ENCODE measurements at places on chromosomes 5 and 9.

DNA sequence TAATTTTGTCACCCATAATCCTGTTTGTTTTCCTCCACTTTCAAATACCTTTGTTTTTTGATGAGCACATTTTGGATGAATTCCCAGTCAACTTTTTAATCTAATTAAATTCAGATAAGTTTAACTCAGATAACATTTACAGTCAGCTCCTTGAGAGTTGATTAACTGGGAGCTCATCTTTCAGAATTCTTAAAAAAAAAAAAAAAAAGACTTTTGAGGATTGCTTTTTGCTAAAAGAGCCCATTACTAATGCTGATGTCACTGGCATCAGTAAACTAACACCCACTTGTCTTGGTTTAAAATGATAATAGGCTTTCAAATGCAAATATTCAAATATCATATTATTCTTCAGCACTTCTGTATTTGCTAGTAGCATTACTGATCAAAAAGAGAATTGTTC lies 47.1 kb upstream of the NFIB start:
- no peak for DNase-seq

- DNase-seq, result no peak
These were observed 144.9 kb downstream of the ERCC6L2 start for GRCh38 chr9:96020300-96020791.

- DNase-seq, result no peak
These were observed 121.1 kb upstream of the ASTN2 start for GRCh38 chr9:117535973-117536372.

- DNase-seq, result peak; percentile 56
These were observed 59.5 kb downstream of the HSPA4 start for GRCh38 chr5:133111299-133111698.

GRCh38 chr9:18791074-18791473 lies 241.9 kb downstream of the SAXO1 start:
- peak; percentile 3 for DNase-seq

DNA sequence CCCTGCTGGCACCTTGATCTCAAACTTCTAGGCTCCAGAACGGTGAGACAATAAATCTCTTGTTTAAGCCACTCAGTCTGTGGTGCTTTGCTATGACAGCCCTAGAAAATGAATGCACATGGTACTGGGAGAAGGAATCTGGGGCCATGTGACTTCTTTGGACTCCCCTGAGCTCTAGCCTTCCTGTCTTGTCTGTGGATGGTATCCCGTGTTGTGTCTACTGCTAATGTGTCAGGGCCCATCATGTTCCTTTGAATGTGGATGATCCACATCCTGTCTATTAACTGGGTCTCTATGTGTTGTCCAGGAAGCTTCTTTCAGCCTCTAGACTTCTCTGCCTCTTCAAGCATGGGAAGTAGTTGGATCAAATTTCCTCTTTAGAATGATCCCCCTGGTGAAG lies 25.1 kb downstream of the IL7R start:
- no peak for DNase-seq

- no peak for DNase-seq
These were observed 99.6 kb upstream of the RAPGEF1 start for GRCh38 chr9:131839281-131840084.

DNA sequence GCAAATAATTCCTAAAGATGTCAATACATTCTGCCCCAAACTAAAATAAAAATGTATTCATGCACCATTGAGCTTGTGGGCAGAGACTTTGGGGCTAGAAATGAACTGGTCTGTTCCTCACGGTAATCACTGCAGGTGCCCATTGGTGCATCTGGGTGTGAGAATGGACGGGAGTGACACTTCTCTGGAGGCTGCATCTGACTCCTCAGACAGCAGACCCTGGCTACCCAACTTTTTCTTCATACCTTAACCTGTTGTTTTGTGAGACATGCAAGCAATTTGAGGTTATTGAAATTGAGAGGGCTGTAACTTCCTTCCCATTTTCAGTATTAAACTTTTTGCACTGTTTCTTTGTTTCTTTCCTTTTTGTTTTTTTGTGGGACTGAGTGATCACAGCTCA lies 333.4 kb downstream of the ICE1 start:
- no peak for DNase-seq

GRCh38 chr5:11878814-11879213 lies 25.4 kb downstream of the CTNND2 start:
- no peak for DNase-seq

DNA sequence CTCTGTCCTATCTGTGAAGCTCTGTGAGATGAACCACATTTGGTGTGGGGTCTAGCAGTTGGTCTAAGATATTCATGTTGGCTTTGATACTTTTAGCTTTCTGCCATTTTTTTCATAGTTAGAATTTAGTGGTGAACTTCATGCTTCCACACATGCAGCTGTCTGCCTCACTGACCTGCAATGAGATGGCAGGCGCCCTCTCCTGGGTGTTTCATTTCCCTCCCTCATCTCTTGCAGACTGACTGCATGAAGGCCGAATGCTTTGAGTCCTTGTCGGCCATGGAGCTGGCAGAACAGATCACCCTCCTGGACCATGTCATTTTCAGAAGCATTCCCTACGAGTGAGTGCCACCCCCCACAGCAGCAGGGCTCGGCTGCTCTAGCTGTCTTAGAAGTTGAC lies 26.1 kb upstream of the CKMT2 start:
- DNase-seq, result no peak

- DNase-seq, result no peak
These were observed 3.1 kb downstream of the GFRA3 start for GRCh38 chr5:138271281-138271680.

DNA sequence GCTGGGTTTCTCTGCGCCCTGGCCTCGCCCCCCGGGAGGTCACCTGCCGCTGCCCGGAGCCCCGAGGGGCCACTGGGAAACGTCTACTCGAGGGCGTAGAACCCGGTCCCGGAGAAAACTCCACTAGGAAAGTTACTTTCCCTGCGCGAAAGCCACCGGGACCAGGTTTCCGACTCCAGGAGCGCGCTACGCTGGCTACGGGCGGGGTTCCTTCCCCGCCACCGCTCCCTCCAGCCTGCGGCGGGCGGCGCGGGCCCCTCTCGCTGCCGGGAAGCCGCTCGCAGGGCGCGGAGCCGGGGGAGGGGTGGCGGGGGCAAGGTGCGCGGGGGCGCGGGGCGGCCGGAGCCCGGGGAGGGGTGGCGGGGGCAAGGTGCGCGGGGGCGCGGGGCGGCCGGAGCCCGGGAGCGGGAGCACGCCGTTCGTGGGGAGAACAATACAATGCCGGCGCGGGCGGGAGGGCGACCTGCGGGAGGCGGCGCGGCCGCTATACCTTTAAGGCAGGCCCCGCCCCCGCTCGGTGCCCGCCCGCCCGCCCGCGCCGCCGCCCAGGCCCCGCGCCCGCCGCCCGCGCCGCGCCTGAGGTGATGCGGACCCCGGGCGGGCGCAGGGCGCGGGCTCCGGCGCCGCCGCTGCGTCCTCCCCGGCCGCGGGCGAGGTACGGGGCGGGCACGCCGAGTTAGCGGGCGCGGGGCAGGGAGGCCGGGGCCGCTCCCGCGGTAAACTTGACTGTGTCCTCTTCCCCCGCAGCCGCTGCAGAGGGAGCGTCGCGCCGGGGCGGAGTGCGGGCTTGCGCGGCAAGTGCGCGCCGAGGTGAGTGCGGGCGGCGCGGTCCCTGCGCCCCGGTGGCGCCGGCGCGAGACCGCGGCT lies 278.1 kb downstream of the AOPEP start:
- DNase-seq, result no peak

- DNase-seq, result no peak
These were observed 658 bp downstream of the PCDHGC4 start for GRCh38 chr5:141485321-141486055.

DNA sequence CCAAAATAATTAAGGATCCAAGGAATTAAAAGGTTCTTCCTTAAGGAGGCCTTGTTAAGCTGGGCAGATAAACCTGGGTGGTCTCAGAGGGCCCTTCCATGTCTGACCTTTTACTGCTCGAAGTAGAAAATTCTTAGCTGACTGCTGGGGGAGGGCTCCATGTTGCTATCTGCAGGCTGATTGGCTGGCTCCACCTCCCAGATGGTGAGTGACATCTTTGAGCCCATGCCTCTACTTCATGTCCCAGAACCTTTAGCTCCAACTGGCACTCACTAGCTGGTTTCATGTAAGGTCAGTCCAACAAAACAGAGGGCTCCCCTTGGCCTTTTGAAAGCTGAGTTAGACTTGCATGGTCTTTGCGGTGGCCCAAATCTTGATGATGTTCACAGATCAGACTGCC lies 188.2 kb downstream of the PAX5 start:
- DNase-seq, result no peak

GRCh38 chr5:131999441-132000240 lies 11.8 kb downstream of the ACSL6 start:
- no peak for DNase-seq

- DNase-seq, result no peak
These were observed 5.6 kb downstream of the PTCD2 start for GRCh38 chr5:72325566-72326305.

- DNase-seq, result peak; percentile 31
These were observed 62.2 kb downstream of the CFAP77 start for GRCh38 chr9:132472199-132472598.

GRCh38 chr5:132776131-132776937 lies 705 bp downstream of the SEPTIN8 start:
- DNase-seq, result no peak

DNA sequence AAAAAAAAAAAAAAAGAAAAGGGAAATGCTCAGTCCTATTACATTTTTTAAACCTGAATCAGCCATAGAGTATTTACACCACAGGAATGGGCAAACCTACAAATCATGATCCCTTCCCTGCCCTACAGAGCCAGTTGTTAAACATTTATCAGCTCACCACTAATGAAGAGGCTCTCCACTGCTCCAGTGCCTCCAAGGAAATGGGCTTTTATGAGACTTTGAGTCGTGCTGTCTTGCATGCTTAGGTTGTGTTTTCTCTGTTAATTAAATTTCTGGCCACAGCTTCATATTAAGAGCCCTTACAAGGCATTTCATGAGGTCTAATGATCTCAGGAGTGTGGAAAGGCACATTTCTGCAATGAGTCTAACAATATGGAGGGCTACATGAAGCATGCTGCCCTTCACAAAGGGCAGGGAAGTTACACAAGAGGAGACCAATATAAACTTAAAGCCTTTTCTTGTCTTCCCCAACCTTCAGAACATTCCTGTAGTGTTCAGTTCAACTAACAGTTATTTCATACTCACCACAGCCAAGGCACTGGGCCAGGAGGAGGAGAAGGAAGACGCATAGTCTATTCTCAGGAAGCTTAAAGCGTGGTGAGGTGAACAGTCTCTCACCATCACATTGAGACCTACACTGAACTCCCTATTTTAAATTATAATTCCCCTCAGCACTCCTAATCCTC lies 140.1 kb upstream of the ABCA1 start:
- no peak for DNase-seq

DNA sequence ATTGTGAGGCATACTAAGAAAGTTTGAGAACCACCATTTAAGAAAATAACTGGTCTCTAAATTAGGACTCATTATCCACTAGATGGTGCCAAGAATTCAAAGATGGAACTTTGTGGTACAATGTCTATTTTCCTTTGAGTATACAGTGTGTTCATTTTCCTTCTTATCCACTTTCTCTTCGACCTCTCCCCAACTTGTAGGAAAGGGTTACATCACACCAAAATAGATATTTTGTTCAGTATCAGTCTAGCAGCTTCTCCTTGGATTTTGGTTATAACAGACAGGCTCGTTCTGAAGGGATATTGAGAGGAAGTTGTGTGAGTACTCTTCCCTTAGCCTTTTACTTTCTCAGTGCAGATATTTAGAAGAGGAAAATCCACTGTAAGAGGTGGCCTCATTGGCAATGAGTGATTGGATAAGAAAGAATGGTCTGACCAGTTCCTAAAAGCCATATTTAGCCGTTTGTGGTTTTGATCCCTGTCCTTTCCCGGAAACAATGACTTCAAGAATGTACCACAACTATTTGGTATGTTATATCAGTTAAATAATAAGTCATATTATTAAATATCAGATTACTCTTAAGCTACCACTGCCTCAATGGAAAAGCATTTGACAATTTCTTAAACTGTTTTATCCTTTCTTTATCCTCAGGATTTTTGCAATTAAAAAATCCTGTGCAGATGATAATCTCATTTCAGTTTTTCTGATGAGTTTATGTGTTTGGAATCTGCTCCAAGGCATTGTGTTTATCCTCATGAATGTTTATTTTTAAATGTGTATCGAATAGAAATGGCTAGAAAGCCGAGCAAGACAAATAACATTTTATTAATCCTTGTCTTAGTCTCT lies 69.0 kb upstream of the GRAMD2B start:
- no peak for DNase-seq

DNA sequence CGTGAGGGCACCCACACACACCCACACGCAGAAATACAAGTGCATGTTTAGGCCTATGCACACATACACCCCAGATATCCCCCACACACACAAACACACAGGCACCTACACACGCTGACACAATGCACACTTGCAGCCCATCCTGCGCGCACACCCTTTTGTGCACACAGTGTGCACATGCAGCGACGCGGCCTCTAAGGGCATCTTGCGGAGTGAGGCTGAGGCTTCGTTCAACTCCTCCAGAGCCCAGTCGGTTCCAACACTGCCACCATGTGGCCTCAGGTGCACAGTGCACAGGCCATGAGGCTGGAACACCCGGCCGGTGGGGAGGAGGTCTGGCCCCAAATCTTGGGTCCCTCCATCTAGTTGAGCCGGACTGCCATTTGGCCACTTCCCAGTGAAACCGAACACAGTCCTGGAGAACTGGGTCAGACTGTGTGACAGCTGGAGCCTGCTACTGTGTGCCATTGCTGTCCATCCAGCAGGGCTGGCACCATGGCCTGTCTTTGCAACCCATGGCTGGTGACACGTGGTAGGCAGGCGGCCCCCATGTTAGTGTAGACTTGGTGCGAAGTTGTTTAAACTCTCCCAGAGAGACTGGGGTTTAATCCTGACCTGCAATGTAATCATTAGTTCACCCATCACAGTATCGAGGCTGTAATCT lies 97.7 kb upstream of the MVB12B start:
- DNase-seq, result peak; percentile 7

DNA sequence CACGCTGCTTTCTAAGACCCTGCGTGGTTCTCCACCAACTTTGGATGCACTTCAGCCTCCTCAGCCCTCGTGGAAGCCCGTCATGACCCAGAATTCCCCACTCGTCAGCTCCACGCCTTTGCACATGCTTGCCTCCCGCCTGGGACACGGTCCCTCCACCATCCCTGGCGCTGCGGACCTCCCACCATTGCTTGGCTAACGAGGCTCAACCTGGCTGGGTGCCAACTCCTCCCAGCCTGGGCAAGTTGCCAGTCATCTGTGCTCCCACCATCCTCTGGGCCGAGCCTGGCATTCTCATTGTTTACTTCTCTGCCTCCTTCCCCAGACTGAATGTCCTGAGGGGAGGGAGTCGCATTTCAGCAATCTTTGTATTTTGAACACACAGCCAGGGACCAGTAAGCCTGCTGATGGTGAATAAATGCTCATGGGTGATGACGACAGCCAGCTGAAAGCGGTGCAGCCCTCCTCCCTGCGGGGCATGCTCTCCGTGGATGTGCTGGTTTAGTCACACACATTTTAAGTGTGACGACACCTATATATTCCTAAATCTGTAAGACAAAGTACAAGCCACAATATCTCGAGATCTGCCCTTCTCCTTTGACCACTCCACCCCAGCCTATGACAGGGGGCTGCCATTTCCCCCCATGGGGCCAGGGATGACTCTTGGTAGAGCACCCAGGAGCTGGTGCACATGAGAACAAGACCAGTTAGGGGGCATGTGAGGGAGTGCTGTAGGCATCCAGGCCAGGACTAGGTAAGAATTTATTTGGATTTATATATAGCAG lies 37.6 kb downstream of the ANKRD33B start:
- peak; percentile 99 for DNase-seq

Data from NCI-H187 (cell line).